ENCODE measurements at places on chromosomes 2 and 18. TPM values are rescaled to one million over a fixed set of nuclear protein-coding genes. Genes with fewer than 3 reads are reported as not detected.

DTNB gene
- 3.6 TPM for total RNA-seq

- no peak overlapping the region for H3K4me3 ChIP-seq
- H3K36me3 ChIP-seq, result no peaks in the 10 kb centered on the region
- no peak overlapping the region for H3K27ac ChIP-seq
- no peak for DNase-seq
These were observed 431.8 kb upstream of the RAB12 start for GRCh38 chr18:8177330-8178016.

DNA sequence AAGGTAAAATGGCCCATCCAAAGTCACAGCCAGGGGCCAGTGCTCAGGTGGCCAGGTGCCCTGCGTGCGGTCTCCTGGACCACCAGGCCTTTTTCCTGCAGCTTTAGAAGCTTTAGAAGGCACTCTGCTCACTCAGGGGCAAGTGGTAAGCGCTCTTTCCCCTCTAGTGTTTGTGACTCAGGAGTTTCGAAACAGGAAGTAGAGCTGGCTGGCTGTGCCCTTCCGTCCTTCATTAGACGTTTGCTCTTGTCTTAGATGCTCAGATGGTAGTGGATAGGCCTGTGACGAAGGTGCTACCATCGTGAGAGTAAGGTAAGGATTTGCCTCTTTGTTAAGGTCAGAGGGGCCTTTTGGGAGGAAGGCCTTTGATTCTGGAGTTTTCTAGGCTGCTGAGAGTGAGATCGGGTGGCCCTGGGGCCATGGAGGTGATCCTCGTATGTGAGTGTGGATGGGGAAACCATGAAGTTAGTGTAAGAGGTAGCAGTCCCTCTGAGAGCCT is at the start of gene CASP8:
Gene CASP8 (plus strand): TSS at position 235 of the 499 bp plus-strand sequence. CDS start 5,951 bp downstream, outside the sequence.
- H3K27me3 ChIP-seq, result no peaks in the 10 kb centered on the region
- peak; percentile 60 for DNase-seq
- peak within 1 kb of the TSS; percentile 19 for H3K27ac ChIP-seq
- H3K4me1 ChIP-seq, result no peaks in the 10 kb centered on the region
- H3K4me3 ChIP-seq, result peak within 1 kb of the TSS; percentile 58

- H3K4me1 ChIP-seq, result no peaks in the 10 kb centered on the region
- DNase-seq, result no peak
- no peaks in the 10 kb centered on the region for H3K36me3 ChIP-seq
- no peak overlapping the region for H3K4me3 ChIP-seq
These were observed 87.0 kb upstream of the TMEM200C start for GRCh38 chr18:5982332-5982731.

- no peaks in the 10 kb centered on the region for H3K4me1 ChIP-seq
- peaks cover 17% of the 10 kb centered on the region for H3K27me3 ChIP-seq
- no peak for DNase-seq
- no peak overlapping the region for H3K27ac ChIP-seq
These were observed 45.0 kb downstream of the DDX18 start for GRCh38 chr2:117859532-117859911.

- no peak overlapping the region for H3K27ac ChIP-seq
- H3K27me3 ChIP-seq, result no peaks in the 10 kb centered on the region
- no peak overlapping the region for H3K4me3 ChIP-seq
- no peaks in the 10 kb centered on the region for H3K36me3 ChIP-seq
- H3K4me1 ChIP-seq, result no peaks in the 10 kb centered on the region
These were observed 148.5 kb downstream of the GFPT1 start for GRCh38 chr2:69238449-69239031.

DNA sequence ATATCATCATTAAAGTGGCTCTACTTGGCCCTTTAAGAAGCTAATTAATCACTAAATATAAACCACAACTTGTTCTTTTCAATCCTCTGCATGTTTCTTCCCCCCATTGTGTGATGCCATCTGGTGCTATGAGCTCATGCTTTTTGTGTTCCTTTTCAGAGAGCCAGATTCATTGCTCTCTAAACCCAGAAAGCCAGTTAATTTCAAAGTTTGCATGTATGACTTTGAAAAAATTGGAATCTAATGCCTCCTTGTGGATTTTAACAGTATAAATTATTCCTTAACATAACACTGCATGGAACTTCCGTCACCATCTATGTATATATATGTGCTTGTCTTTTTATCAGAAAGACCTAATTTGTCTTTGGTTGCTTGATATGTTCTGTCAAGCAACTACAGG is 31.1 kb downstream of the TMEM178A start:
- H3K4me1 ChIP-seq, result no peaks in the 10 kb centered on the region
- peak overlapping the region; percentile 51 for H3K27ac ChIP-seq
- H3K36me3 ChIP-seq, result no peaks in the 10 kb centered on the region
- no peaks in the 10 kb centered on the region for H3K27me3 ChIP-seq
- no peak for DNase-seq
- H3K4me3 ChIP-seq, result no peak overlapping the region

DNA sequence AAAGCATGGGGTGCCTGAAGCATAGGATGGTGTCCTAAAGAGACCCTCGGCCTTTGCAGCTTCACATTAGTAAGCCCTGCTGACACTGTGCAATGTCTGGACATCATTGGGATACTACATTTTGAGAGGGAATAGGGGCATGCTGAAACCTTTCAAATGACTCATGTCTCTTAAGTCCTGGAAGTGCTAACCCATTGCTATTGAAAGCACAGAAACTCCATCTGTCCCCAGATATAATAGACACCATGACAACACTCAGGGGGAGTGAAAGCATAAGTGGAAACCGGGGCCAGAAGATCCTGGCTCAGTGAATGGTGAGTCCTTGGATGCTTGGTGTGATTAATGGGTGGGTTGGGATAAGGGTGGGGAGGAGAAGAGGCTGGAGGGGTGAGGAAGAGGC is 595.5 kb upstream of the ID2 start:
- H3K4me3 ChIP-seq, result no peak overlapping the region
- H3K27ac ChIP-seq, result no peak overlapping the region
- H3K4me1 ChIP-seq, result no peaks in the 10 kb centered on the region

- H3K4me1 ChIP-seq, result no peaks in the 10 kb centered on the region
- no peak overlapping the region for H3K4me3 ChIP-seq
- H3K36me3 ChIP-seq, result no peaks in the 10 kb centered on the region
- H3K27ac ChIP-seq, result no peak overlapping the region
- peak; percentile 10 for DNase-seq
- H3K27me3 ChIP-seq, result no peaks in the 10 kb centered on the region
These were observed 28.2 kb upstream of the STAT4 start for GRCh38 chr2:191178806-191179514.

DNA sequence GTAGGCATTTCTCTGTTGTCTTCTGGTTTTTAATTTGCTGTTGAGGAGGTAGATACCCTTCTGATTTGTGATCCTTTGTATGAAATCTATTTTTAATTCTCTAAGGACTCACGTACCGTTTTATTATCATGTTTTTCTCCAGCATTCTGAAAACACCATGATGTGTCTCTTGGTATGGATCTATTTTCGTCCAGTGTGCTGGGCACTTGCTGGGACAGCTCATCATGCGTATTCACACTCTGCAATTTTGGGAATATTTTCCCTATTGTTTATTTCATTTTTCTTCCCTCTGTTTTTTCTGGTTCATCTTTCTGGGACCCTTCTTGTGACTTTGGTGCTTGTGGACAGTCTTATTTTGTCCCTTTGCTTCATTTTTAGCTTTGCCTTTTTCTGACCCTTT is 21.9 kb downstream of the RPIA start:
- no peak overlapping the region for H3K27ac ChIP-seq
- no peak for DNase-seq
- H3K27me3 ChIP-seq, result no peaks in the 10 kb centered on the region
